ENCODE measurements at places on chromosomes 2 and 18. TPM values are rescaled to one million over a fixed set of nuclear protein-coding genes. Genes with fewer than 3 reads are reported as not detected.
A peak's percentile ranks its signal among the peaks of the same experiment; 100 is the strongest.

DNA sequence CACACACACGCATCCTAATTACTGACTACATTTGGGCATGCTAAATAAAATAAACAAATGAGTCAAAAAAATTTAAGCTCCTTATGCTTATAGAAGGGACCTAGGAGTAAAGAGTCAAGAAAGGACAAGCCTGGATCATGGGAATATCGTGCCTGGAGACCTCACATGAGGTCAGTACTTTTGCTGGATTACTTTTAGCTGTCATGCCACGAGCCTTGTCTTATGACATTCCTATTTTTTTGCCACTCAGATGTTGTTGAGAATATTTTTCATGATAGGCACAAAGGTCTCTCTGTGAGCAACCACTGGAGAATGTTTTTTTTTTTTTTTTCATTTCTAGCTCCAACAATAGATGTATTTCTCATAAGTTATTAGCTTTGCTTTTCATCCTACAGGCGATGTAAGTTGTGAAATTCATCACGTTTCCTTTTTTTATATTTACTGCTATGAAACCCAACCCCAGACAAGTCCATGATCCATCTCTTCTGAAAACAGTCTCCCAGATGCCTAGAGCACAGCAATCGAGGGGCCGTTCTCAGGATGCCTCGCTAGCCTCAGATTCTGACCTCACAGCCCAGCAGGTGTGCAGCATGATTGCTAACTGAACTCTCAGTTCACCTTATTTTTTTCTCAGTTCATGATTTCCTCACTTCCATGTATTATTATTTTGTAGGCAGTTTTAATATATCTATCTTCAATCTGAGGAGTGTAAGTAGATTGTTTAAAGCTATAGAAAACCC lies 464.5 kb downstream of the IRS1 start:
- DNase-seq, result peak; percentile 48

- DNase-seq, result peak; percentile 65
Observed at GRCh38 chr2:190270298-190270697, 49.3 kb downstream of the HIBCH start.

Gene PARD6G
- total RNA-seq, result 6.7 TPM

GRCh38 chr2:147538088-147538487 lies 306.7 kb upstream of the ACVR2A start:
- DNase-seq, result no peak

DNA sequence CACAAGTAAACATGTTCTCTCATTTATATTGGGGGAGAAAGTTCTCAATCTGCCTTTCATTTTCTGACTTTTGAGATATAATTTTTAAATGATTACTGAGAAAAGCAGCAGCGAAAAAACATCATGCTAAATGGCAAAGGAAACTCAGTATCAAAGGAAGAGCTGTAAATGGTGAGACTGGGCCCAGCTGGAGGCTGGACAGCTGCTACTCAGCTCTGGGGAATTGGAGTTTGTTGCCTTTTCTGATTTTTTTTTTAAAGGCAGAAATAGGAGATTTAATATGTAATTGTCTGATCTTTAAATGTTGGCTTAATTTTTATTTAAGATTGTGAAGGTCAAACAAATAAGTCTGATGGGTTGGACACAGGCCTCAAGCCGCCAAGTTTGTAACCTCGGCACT lies 137.1 kb upstream of the TACR1 start:
- no peak for DNase-seq

Measured in H4 (cell line).